K562 (cell line): ENCODE measurements at places on chromosomes 11 and 22. TPM values are rescaled to one million over a fixed set of nuclear protein-coding genes. Genes with fewer than 3 reads are reported as not detected.

DNA sequence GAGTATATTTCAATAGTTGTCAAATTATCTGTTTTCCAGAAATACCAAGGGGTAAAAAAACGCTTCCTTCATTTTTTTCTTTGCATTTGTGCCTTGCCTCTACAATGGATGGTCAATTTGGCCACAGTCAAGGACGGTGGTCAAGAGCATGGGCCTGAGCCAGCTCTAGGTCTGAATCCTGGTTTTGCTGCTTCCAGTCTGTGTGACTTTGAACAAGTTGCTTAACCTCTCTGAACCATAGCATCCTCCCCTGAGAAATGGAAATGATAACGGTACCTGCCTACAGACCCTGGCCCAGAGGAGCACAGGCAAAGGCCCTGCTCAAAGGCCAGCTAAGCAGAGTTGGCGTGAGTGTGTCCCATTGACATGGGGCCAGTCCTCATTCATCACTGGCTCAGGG is 3.1 kb downstream of the PNPLA5 start:
- no peak for DNase-seq

GGTLC2 gene
- total RNA-seq: not detected in 2 replicates

- DNase-seq: no peak
Observed at GRCh38 chr11:17132654-17133053, 55.2 kb upstream of the RPS13 start.

- DNase-seq: no peak
Observed at GRCh38 chr11:72947229-72947628, 133.0 kb downstream of the ATG16L2 start.

DNA sequence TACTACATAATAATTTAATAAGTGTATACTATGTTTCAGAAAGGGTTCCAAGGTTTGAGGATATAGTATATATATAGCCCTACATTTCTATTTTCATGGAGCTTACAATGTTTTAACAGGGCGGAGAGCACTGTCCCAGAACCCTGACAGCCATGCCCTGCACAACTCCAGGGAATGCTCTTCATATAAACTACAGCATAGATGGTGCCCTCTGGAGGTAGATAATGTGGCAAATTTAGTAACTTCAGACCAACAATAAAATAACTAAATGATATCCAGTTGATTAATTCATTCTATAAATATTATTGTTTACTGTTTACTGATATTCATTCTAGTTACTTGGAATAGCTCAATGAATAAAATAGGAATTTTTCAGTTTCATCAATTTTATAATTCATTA is 693.7 kb upstream of the CCDC179 start:
- DNase-seq: no peak
